ENCODE measurements at places on chromosomes 4 and X.

DNA sequence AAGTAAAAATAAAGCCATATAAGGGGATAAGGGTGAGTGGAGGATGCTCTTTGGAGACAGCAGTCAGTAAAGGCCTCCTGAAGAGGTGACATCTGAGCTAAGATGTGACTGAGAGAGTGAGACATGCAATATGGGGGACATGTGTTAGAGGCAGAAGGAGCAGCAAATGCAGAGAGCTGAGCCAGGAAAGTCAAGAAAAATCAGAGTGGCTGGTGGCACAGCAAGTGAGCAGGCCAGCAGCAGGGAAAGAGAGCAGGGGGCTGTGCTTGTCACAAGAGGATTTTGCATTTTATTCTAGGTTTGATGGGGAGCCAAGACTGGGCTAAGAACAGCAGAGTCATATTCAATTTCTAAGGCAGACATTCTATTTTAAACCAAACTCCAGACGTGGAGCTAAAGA lies 394.5 kb downstream of the KCNIP4 start:
- DNase-seq: no peak

GRCh38 chrX:16119353-16120220 lies 3.8 kb upstream of the GRPR start:
- DNase-seq: no peak

DNA sequence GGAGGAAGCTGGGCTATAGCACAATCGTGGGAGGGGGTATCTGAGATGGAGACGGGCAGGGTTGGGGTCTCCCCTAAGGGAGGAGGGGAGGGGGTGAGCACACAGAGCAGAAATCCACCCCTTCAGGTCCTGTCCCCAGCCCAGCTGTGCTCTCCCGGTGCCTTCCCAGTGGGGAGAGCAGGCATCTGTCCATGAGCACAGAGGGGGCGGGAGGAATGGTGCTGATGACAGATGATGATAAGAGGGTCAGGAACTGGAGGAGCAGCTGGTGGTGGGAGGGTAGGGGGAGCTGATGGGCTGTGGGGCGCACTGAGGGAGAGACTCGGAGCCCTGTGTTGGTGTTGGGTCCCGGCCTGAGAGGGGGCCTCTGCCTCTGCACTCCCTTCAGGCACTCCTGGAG lies 8.6 kb downstream of the ATP2B3 start:
- DNase-seq: no peak

DNA sequence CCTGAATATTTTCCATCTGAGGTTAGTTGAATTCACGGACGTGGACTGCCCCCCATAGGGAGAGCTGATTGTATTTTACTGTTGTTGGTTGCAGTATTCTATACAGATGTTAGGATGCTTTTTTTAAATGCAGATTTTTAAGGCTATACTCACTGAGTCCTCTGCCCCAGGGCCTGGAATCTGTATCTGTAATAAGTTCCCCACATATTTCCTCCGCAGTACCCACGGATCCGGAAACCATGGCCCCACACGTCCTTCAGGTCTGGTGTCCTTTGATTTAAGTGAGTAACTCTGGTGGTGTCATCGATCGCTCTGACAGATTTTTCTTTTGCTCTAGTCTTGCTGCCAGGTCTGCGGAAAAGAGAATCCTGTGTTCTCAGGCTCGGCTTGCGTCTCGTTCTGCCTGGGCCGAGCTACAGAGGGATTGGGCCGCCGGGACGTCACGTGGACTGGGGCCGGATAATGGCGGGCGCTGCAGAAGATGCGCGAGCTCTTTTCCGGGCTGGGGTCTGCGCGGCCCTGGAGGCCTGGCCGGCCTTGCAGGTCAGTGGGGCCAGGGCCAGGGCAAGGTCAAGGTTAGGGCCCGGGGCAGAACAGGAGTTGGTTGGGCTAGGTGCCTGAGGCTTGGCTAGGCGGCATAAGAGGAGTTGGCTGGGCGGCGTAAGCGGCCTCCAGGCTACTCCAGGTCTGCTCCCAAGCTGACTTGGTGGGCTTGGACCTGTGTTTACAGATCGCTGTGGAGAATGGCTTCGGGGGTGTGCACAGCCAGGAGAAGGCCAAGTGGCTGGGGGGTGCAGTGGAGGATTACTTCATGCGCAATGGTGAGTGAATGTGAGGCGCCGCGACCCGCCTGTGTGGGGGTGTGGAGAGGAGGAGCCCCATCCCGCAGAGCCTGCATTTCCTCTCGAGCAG lies at the start of gene TSR2:
Gene TSR2 (plus strand): TSS at position 445 of the 912 bp plus-strand sequence. CDS start 18 bp downstream, at position 463.
- DNase-seq: peak; percentile 63

- no peak for DNase-seq
Observed at GRCh38 chr4:661881-662761, 12.0 kb downstream of the ATP5ME start.

DNA sequence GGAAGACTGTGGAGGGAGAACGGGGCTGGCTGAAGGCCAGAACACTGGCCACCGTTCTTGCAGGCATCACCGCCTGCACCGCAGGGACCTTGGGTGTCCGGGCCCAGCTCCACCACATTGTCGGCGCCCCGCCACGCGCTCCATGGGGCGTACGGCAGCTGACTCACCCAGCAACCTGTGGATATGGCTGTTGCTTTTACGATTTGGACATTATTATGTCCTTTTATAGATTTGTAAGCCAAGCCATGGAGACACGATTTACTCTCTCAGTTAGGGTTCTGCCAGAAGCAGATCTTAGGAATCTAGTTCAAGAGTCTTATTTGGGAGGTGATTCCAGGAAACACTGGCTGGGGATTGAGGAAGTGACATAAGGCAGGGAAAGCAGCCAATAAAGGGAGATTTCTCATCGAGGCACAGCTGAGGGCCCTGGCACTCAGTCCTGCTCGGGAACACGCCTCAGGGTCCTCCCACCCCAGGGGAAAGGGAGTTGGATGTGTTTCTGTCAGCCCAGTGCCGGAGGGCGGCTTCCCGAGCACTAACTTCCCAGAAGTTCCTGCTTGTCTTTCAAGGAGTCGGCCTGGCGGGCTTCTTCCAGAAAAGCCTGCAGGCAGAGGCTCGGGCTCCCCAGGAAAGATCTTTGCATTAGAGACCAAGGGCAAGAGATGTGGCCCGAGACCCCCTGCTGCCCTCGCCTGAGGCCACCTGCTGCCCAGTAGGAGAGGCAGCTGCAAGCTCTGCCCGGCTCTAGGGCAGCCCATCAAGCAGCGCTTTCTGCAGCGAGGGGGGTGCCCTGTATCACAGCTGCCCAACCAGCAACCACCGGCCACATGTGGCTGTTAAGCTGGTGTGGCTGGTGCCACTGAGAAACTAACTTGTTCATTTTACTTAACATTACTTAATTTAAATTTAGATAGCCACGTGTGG lies 52.9 kb downstream of the CRMP1 start:
- no peak for DNase-seq

- DNase-seq: peak; percentile 5
Observed at GRCh38 chrX:70196961-70197720, 19.9 kb downstream of the DGAT2L6 start.

- no peak for DNase-seq
Observed at GRCh38 chr4:10622728-10623127, 61.8 kb downstream of the CLNK start.

DNA sequence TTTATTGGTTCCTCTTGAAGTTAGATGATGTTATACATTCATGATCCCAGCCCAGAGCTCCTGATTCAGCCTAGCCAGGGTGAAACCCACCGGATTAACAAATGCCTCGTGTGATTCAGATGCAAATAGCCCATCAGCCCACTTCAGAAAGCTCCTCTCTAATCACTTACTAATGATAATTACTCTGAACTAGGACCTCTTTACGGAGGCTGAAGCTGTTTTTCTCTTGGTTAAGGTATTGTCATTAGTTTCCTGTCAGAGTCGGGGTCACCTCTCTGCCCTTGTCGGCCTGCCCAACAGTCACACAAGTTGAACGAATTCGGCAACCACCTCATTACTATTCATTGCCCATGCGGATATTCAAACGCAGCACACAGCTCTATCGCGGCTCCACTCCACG lies 36.6 kb downstream of the ZFP42 start:
- no peak for DNase-seq

DNA sequence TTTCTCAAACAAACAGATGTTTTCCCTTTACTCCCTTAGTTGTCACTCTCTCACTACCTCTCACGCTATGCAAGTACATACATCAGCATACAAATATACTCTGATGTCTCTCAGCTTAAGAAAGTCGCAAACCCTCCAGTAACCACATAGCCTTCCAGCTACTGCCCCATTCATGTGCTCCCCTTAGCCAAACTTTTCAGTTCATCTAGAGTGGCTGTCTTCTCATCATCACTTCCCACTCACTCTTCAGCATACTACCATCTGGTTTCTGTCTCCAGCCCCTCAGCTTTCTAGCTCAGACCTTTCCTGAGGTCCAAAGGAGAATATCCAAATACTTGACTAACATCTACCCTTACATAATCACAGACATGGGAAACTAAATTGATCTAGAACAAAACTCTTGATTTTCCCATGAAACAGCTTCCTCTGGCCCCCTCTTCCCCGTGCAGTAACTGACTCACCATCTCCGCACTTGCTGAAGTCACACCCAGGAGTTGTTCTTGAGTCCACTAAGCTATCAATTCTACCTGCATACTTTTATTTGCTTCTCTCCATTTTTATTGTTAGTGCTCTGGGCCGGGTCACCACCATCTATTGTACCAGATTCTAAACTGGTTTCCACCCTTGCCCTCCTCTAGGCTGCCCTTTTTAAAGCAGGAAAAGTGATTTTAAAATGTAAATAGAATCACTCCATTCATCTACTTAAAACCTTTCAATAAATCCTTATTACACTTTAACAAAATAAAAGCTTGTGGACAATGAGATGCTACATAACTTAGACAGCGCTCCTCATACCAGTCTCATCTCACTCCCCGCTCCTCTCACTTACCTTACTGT lies 57.2 kb downstream of the CASP6 start:
- no peak for DNase-seq

GRCh38 chr4:107978716-107979451 lies 10.8 kb upstream of the HADH start:
- DNase-seq: no peak

GRCh38 chr4:148834804-148835631 lies 392.8 kb upstream of the NR3C2 start:
- no peak for DNase-seq

DNA sequence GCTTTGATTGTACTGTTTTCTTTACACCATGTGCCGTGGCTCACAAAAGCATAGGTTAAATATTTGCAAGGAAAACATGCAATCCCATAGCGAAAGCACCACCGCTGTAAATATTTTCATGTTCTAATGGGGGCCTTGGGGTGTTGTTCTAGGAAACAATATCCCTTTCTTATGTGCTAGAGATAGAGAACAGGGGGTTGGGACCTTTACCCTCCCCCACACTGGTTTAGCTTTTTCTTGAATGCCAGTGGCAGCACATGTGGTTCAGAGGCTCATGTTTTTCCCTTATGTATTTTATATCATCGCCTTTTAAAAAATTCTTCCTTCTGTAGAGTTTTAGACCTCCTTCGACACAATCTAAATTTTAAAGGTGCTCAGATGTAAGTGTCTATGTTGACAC lies 422.6 kb upstream of the TENM3 start:
- DNase-seq: no peak

- DNase-seq: no peak
Observed at GRCh38 chr4:125317525-125317877, 2.7 kb downstream of the FAT4 start.
